ENCODE measurements at places on chromosomes 3 and 15. TPM values are rescaled to one million over a fixed set of nuclear protein-coding genes. Genes with fewer than 3 reads are reported as not detected.

KLHL40 gene
- total RNA-seq, result not detected

TRMT10C gene
- total RNA-seq, result 55.4 TPM

FBXO40 gene
- total RNA-seq, result not detected

PLA2G4F gene
- not detected for total RNA-seq

PLA2G4E gene
- not detected for total RNA-seq

GABRR3 gene
- total RNA-seq, result not detected

PODXL2 gene
- 1.9 TPM for total RNA-seq

PLSCR2 gene
- 0.25 TPM for total RNA-seq

TYRO3 gene
- total RNA-seq, result 3.1 TPM

IP6K2 gene
- 39.4 TPM for total RNA-seq

IL12A gene
- not detected for total RNA-seq

APBA2 gene
- 17.5 TPM for total RNA-seq

MEIS2 gene
- not detected for total RNA-seq

LIPC gene
- total RNA-seq, result 0.50 TPM

SPINT1 gene
- total RNA-seq, result 8.5 TPM

FOXB1 gene
- total RNA-seq, result 0.53 TPM

TM6SF1 gene
- total RNA-seq, result 1.3 TPM

MORC1 gene
- total RNA-seq, result not detected

IL17RB gene
- total RNA-seq, result 0.69 TPM

MKRN3 gene
- total RNA-seq, result 2.2 TPM

ACKR4 gene
- total RNA-seq, result 0.09 TPM

SLC49A4 gene
- 1.4 TPM for total RNA-seq

TMEM42 gene
- 7.6 TPM for total RNA-seq

MELTF gene
- total RNA-seq, result 4.3 TPM

MOBP gene
- total RNA-seq, result not detected

FHIT gene
- 10.2 TPM for total RNA-seq

CCR3 gene
- total RNA-seq, result not detected

MRAS gene
- 0.16 TPM for total RNA-seq

SLC9C1 gene
- total RNA-seq, result not detected

CACNA2D2 gene
- 1.1 TPM for total RNA-seq

PAQR9 gene
- not detected for total RNA-seq

SCAANT1 gene
- total RNA-seq, result not detected

SLC28A2 gene
- total RNA-seq, result not detected

KIF7 gene
- 2.3 TPM for total RNA-seq

CLDN18 gene
- not detected for total RNA-seq

GP5 gene
- total RNA-seq, result 0.39 TPM

GPR87 gene
- total RNA-seq, result 2.5 TPM

CYB561D2 gene
- total RNA-seq, result 10.3 TPM

STRIT1 gene
- not detected for total RNA-seq

ZNF660 gene
- total RNA-seq, result 0.89 TPM
